ENCODE measurements at places on chromosomes 3 and 15. TPM values are rescaled to one million over a fixed set of nuclear protein-coding genes. Genes with fewer than 3 reads are reported as not detected.

The ARIH1 gene
- 174 TPM for total RNA-seq

The STAC gene
- not detected for total RNA-seq

The MYNN gene
- 13.5 TPM for total RNA-seq

The ERC2 gene
- total RNA-seq, result 0.12 TPM

The TNFAIP8L3 gene
- not detected for total RNA-seq

The TERC gene
- total RNA-seq, result 20.4 TPM

The P3H2 gene
- not detected for total RNA-seq

The ADGRG7 gene
- not detected for total RNA-seq

The EXD1 gene
- total RNA-seq, result not detected

Data from activated naive CD4-positive, alpha-beta T cell treated with anti-CD3 and anti-CD28 coated beads for 36 hours (primary cell).